HCT116 (cell line): ENCODE measurements at places on chromosomes 2 and 18.

- H3K4me3 ChIP-seq: peak overlapping the region; percentile 68
- no peaks in the 10 kb centered on the region for H3K27me3 ChIP-seq
- H3K36me3 ChIP-seq: peaks cover 8% of the 10 kb centered on the region; the same call in 1 of the 2 replicates
- peak; percentile 61 for DNase-seq
Observed at GRCh38 chr2:70086278-70086837, 919 bp upstream of the PCBP1 start.

DNA sequence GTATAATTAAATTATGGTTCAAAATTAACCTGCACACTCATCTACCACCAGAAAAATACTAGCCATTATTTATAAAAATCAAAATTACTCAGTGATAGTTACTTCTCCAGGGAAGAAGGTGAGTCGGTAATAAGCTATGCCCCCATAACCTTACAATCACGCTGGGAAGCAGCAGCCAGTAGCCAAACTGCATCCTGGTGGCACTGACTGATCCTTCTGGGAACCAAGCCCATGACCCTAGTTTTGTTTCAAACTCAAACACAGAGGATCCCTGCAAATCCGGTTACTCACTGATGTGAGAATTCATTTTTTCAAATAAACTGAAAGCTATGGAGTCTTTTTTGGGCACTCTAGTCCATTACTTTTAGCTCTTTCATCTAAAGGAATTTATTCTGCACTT, 88.2 kb upstream of the VWC2L start:
- H3K27ac ChIP-seq: no peak overlapping the region
- no peak for DNase-seq
- no peaks in the 10 kb centered on the region for H3K27me3 ChIP-seq
- H3K4me3 ChIP-seq: no peak overlapping the region

DNA sequence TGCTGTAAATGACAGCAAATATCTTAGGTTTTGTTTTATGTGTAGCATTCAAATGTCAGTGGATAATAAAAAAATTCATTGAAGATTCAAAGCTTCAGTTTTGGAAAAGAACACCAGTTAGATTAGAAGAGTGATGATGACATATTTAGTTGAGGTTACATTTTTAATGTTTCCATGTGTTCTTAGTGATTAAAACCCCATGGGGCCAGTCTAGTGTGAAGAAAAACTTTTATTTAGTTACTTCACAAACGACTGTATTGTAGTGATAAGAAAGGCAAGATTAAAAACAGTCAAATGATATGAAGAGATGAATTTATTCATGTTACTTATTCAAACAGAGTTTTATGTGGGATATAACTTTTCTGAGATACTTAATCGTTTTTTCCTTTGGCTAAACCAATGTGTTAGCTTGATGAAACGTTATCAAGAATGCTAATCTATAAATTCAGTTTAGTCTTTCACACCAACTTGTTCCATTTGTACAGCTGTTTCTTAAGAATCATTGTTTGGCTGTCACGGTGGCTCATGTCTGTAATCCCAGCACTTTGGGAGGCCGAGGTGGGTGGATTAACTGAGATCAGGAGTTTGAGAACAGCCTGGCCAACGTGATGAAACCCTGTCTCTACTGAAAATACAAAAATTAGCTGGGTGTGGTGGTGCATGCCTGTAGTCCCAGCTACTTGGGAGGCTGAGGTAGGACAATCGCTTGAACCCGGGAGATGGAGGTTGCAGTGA, 11.6 kb downstream of the BMPR2 start:
- H3K4me3 ChIP-seq: no peak overlapping the region
- no peak for DNase-seq
- no peaks in the 10 kb centered on the region for H3K27me3 ChIP-seq
- H3K27ac ChIP-seq: no peak overlapping the region
- no peaks in the 10 kb centered on the region for H3K4me1 ChIP-seq

- no peak for DNase-seq
- H3K27me3 ChIP-seq: no peaks in the 10 kb centered on the region
- no peaks in the 10 kb centered on the region for H3K36me3 ChIP-seq
- H3K27ac ChIP-seq: no peak overlapping the region
Observed at GRCh38 chr18:77160515-77160914, 27.9 kb upstream of the MBP start.

DNA sequence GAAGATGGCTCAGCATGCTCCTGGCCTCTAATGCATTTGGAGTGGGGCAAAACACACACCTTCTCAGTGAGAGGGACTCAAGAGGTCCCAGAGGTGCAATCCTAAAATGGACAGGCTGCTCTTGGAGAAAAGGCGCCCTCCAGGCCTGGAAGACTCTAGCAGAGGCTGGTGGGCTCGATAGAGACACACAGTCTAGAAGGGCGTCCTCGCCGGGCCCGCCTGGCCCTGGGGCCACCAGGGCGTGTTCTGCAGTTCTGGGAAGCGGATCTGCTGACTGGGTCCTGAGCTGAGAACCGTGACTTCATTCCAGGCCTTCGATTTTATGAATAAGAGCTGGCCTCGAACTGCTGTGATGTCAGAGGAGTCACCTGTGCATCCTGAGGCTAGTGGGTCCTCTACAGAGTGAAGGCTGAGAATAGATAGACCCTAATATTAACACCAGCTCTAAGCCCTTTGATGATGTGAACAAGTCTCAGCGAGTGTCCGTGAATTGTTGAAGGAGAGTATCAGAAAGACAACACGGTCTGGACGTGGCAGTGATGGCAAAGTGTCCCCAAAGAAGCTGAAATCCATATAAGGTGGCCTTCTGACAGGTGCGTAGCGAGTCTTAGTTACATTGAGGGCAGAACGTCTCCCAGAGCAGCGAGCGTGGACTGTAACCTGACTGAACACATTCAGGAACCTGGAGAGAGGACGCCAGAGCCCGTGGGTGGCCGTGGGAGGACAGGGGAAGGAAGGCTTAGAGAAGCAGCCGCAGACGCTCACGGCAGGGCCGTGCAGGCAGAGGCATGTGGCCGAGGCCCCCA, 136.9 kb downstream of the PTGR3 start:
- DNase-seq: no peak
- H3K4me1 ChIP-seq: peaks cover 7% of the 10 kb centered on the region
- H3K4me3 ChIP-seq: no peak overlapping the region
- no peaks in the 10 kb centered on the region for H3K36me3 ChIP-seq

GRCh38 chr2:65096948-65097347, 33.0 kb downstream of the RAB1A start:
- no peak overlapping the region for H3K4me3 ChIP-seq
- H3K27me3 ChIP-seq: no peaks in the 10 kb centered on the region
- H3K27ac ChIP-seq: no peak overlapping the region
- DNase-seq: no peak

GRCh38 chr18:1048032-1048431, 143.4 kb downstream of the ADCYAP1 start:
- no peak overlapping the region for H3K27ac ChIP-seq
- DNase-seq: no peak
- no peaks in the 10 kb centered on the region for H3K4me1 ChIP-seq
- no peaks in the 10 kb centered on the region for H3K27me3 ChIP-seq

- H3K36me3 ChIP-seq: no peaks in the 10 kb centered on the region
- H3K4me1 ChIP-seq: no peaks in the 10 kb centered on the region
- H3K27ac ChIP-seq: no peak overlapping the region
- no peak for DNase-seq
- peaks cover 11% of the 10 kb centered on the region; the same call in 1 of the 2 replicates for H3K27me3 ChIP-seq
- H3K4me3 ChIP-seq: no peak overlapping the region
Observed at GRCh38 chr18:75400366-75400765, 27.1 kb downstream of the SMIM21 start.

GRCh38 chr2:23445450-23445868, 60.5 kb downstream of the KLHL29 start:
- H3K4me1 ChIP-seq: no peaks in the 10 kb centered on the region
- no peak overlapping the region for H3K27ac ChIP-seq
- no peaks in the 10 kb centered on the region for H3K36me3 ChIP-seq
- no peak overlapping the region for H3K4me3 ChIP-seq
- no peak for DNase-seq
- H3K27me3 ChIP-seq: no peaks in the 10 kb centered on the region

DNA sequence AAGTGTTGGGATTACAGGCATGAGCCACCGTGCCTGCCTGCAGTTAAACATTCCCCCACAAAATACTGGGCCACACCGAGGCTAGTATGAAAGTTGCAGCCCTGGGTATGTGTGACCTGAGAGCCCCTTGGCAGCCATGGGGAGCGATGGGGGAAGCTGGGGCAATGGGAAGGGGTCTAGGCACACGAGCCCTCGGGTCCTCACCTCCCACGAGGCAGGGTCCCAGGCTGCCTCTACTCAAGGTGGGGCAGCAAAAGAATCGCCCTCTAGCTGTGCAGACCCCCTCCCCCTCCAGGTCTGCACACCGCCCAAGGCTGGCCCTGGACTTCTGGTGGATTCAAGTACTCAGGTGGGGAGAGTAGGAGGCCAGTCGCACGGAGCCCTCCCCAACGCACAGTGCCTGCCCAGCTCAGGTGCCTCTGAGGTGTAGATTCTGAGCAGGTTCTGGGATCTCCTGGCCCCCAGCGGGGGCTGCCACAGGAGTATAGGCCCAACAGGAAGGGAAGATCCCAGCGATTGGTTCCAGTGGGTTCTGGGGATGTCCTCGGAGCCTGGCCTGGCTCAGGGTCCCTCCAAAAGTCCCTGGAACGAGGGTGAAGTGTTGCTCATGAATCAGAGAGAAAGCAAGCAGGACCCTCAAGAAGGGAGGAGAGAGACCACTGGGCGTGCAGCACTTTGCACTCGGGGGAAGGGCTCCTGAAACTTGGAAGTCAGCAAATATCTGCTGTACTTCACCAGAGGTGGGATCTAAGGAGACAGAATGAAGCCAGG, 2.6 kb downstream of the GPR35 start:
- no peak overlapping the region for H3K27ac ChIP-seq
- H3K36me3 ChIP-seq: no peaks in the 10 kb centered on the region
- H3K27me3 ChIP-seq: no peaks in the 10 kb centered on the region
- no peaks in the 10 kb centered on the region for H3K4me1 ChIP-seq
- H3K4me3 ChIP-seq: no peak overlapping the region
- DNase-seq: no peak

GRCh38 chr18:56929886-56930285, 217.0 kb upstream of the BOD1L2 start:
- no peaks in the 10 kb centered on the region for H3K4me1 ChIP-seq
- DNase-seq: no peak
- H3K4me3 ChIP-seq: no peak overlapping the region
- H3K36me3 ChIP-seq: no peaks in the 10 kb centered on the region
- H3K27ac ChIP-seq: no peak overlapping the region

- H3K27ac ChIP-seq: no peak overlapping the region
- no peaks in the 10 kb centered on the region for H3K4me1 ChIP-seq
- H3K4me3 ChIP-seq: no peak overlapping the region
- DNase-seq: no peak
- H3K36me3 ChIP-seq: no peaks in the 10 kb centered on the region
Observed at GRCh38 chr2:180411661-180412060, 404.6 kb upstream of the CWC22 start.

DNA sequence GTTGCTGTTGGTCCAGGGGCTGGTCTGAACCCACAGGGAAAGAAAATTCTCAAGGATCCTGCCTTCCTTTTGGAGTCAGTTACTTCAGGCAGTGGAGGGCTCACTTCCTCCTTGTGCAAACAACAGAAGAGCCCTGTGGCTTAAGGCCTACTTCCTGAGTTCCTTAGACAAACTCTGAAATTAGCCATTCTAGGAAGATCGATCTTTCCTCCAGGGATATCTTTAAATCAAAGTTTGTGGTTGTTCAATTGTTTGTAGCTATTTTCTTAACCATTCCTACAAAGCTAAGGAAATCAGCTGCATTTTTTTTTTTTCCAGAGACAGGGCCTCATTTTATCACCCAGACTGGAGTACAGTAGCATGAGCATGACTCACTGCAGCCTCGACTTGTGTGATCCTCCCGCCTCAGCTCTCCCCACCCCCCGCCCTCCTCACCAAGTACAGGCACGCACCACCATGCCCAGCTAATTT, 156.0 kb downstream of the TANC1 start:
- H3K4me1 ChIP-seq: peaks cover 25% of the 10 kb centered on the region
- no peaks in the 10 kb centered on the region for H3K27me3 ChIP-seq
- no peaks in the 10 kb centered on the region for H3K36me3 ChIP-seq

GRCh38 chr18:76459687-76460350, 35.2 kb downstream of the ZNF516 start:
- no peaks in the 10 kb centered on the region for H3K27me3 ChIP-seq
- H3K36me3 ChIP-seq: no peaks in the 10 kb centered on the region
- H3K4me3 ChIP-seq: no peak overlapping the region
- H3K4me1 ChIP-seq: peaks cover 25% of the 10 kb centered on the region

GRCh38 chr2:156329927-156330726, 2.4 kb downstream of the NR4A2 start:
- H3K27me3 ChIP-seq: no peaks in the 10 kb centered on the region
- peaks cover 18% of the 10 kb centered on the region for H3K36me3 ChIP-seq
- H3K4me3 ChIP-seq: no peak overlapping the region
- no peak overlapping the region for H3K27ac ChIP-seq
- peaks cover 5% of the 10 kb centered on the region; the same call in 1 of the 2 replicates for H3K4me1 ChIP-seq

- H3K27ac ChIP-seq: no peak overlapping the region
- H3K4me3 ChIP-seq: no peak overlapping the region
- H3K36me3 ChIP-seq: no peaks in the 10 kb centered on the region
- no peak for DNase-seq
- H3K27me3 ChIP-seq: no peaks in the 10 kb centered on the region
Observed at GRCh38 chr2:123961576-123961975, 63.5 kb upstream of the CNTNAP5 start.

DNA sequence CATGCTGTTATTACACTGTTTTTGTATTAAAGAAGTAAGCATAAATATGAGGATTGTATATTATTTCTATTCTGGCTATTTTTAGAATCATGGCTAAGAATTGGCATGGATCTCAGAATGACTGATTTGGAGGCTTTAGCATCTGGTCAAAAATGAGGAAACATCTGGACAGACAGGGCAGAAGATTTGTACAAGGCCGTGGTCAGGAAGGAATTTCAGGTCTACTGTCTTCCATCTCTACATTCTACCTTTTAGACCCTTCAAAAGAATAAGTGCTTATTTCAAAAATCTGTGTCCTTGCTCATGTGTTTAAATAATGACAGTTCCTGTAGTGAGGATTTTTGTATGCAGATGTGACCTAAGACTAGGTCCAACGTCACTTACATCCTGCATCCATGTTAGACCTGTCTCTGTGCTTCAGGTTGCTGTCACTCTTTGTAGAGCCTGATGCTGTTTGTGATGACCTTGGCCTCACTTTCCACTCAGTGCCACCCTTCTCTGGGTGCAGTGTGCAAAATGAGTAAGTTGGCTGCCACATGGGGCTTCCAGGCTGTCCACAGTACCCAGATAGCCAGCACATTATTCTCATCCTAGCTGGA, 54.7 kb upstream of the B3GNT2 start:
- H3K27ac ChIP-seq: no peak overlapping the region
- no peaks in the 10 kb centered on the region for H3K4me1 ChIP-seq
- H3K36me3 ChIP-seq: no peaks in the 10 kb centered on the region
- DNase-seq: no peak
- no peaks in the 10 kb centered on the region for H3K27me3 ChIP-seq
- no peak overlapping the region for H3K4me3 ChIP-seq

DNA sequence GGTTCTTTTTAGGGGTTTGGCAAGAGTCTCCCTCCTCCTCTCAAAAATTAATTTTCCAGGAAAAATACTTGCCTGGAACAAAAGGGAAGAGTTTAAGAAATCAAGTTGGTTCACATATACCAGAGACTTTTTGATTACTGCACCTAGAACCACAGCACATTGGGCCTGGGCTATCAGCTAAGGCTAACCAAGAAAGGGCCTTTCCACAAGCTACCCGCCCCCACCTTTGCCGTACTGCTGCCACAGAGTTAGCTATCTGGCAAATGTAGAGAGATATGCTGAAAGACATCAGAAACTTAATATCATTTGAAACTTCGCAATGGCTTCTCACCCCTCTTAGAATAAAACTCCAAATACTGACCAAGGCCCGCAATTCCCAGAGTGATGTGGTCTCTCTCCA, 76.9 kb downstream of the AAK1 start:
- H3K27ac ChIP-seq: no peak overlapping the region
- H3K27me3 ChIP-seq: no peaks in the 10 kb centered on the region
- H3K36me3 ChIP-seq: no peaks in the 10 kb centered on the region
- no peak overlapping the region for H3K4me3 ChIP-seq
- no peak for DNase-seq
